ENCODE measurements at places on chromosomes 7 and 10.

- no peak for DNase-seq
Observed at GRCh38 chr7:155439311-155440017, 18.5 kb upstream of the EN2 start.

GRCh38 chr7:92761391-92762097 lies 74.8 kb downstream of the CDK6 start:
- DNase-seq: no peak

DNA sequence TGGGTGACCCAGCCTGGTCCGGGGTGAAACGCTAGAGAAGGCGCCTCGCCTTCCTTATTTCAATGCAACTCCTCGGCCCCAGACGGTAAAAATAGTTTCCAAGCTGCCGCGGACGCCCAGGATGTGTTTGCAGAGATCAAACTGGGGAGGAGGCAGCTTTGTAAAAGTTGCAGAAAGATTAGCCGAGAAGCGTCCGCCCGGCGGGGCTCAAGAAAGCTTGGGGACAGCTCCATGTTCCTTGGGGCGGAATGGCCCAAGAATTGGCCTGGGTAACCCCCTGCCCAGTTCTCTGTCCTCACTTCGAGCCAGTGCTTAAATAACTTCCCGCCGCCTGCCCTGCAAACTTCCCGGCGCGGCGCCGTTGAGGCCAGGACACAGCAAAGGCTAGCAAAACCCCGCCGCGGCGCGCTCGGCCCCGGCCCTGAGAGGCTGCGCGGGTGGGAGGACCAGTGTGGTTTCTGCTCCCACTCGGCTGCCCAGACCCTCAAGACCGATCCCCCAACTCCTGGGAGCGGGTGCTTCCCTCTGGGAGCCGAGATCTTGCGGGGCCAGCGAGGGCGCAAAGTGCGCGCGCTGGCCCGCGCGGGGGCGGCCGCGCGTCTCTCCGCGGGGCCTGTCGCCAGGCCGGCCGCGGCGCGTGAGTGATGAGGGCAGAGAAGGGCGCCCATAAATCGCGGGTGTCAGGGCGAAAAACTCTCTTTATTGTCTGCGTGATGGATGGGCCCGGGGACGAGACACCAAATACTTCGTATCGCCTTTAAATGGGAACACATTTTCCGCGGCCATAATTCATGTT lies 6.3 kb upstream of the ZNF503 start:
- DNase-seq: no peak

- DNase-seq: no peak
Observed at GRCh38 chr10:8037941-8038894, 16.3 kb upstream of the GATA3 start.

GRCh38 chr10:31936933-31937332 lies 8.3 kb upstream of the ARHGAP12 start:
- DNase-seq: no peak

- DNase-seq: peak; percentile 8
Observed at GRCh38 chr7:68733219-68734153, 864.8 kb upstream of the AUTS2 start.

- no peak for DNase-seq
Observed at GRCh38 chr10:59007307-59008025, 169.0 kb upstream of the PHYHIPL start.

Data from left kidney (tissue), 8 donors.